Activated naive CD4-positive, alpha-beta T cell treated with anti-CD3 and anti-CD28 coated beads for 36 hours (primary cell): ENCODE measurements at places on chromosomes 5 and 9. TPM values are rescaled to one million over a fixed set of nuclear protein-coding genes. Genes with fewer than 3 reads are reported as not detected.

The HAND1 gene
- total RNA-seq: not detected

- peak; percentile 77 for DNase-seq
- H3K27ac ChIP-seq: peak overlapping the region; percentile 92
- peak overlapping the region; percentile 81 for H3K4me3 ChIP-seq
- H3K27me3 ChIP-seq: no peaks in the 10 kb centered on the region
Observed at GRCh38 chr9:98117984-98118639, 910 bp downstream of the TRIM14 start.

- no peaks in the 10 kb centered on the region for H3K36me3 ChIP-seq
- no peaks in the 10 kb centered on the region for H3K27me3 ChIP-seq
- no peak overlapping the region for H3K4me3 ChIP-seq
- H3K27ac ChIP-seq: no peak overlapping the region
Observed at GRCh38 chr5:42810834-42811590, 680 bp downstream of the SELENOP start.

- H3K4me3 ChIP-seq: peak overlapping the region; percentile 66
- no peak overlapping the region for H3K27ac ChIP-seq
- H3K4me1 ChIP-seq: peaks cover 9% of the 10 kb centered on the region
- peaks cover 18% of the 10 kb centered on the region for H3K27me3 ChIP-seq
- DNase-seq: no peak
Observed at GRCh38 chr9:93182572-93182971, 1.4 kb upstream of the WNK2 start.

The ZBED3 gene
- total RNA-seq: 1.9 TPM

DNA sequence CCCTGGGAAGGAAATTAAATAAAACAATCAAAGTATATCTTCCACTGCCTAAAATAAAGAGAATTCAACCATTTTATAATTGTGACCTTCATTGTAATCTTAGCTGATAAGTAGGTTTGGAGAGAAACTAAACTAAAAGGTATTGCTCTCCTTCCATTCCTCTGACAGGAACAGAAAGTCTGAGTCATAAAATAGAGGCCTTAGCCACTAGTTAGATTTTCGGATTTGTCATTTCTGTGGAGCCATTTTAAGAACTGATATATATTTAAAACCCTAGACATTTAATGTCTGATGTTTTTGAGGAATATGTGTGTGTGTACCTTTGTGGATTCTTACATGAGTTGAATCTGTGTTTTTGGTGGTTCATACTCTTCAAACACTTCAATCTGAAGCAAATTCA is 11.8 kb upstream of the TMC1 start:
- H3K4me3 ChIP-seq: no peak overlapping the region
- H3K4me1 ChIP-seq: peaks cover 16% of the 10 kb centered on the region
- peak overlapping the region; percentile 79 for H3K27ac ChIP-seq

- H3K27me3 ChIP-seq: no peaks in the 10 kb centered on the region
- H3K36me3 ChIP-seq: no peaks in the 10 kb centered on the region
- no peak overlapping the region for H3K27ac ChIP-seq
- no peaks in the 10 kb centered on the region for H3K4me1 ChIP-seq
- DNase-seq: peak; percentile 45
Observed at GRCh38 chr9:112112941-112113681, 62.0 kb downstream of the SUSD1 start.

The SLCO4C1 gene
- not detected for total RNA-seq

DNA sequence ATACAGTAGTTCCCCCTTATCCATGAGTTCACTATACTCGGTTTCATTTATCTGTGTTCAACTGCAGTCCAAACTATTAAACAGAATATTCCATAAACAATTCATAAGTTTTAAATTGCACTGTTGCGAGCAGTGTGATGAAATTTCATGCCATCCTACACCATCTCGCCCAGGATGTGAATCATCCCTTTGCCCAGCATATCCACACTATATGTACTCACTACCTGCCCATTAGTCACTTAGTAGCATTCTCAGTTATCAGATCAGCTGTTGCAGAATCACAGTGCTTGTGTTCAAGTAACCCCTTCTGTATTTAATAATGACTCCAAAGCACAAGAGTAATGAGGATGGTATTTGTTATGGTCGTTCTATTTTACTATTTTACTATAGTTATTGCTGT is 51.5 kb downstream of the SHOC1 start:
- DNase-seq: peak; percentile 66
- peak overlapping the region; percentile 47 for H3K27ac ChIP-seq
- no peak overlapping the region for H3K4me3 ChIP-seq

The DAPK1 gene
- total RNA-seq: 0.20 TPM

DNA sequence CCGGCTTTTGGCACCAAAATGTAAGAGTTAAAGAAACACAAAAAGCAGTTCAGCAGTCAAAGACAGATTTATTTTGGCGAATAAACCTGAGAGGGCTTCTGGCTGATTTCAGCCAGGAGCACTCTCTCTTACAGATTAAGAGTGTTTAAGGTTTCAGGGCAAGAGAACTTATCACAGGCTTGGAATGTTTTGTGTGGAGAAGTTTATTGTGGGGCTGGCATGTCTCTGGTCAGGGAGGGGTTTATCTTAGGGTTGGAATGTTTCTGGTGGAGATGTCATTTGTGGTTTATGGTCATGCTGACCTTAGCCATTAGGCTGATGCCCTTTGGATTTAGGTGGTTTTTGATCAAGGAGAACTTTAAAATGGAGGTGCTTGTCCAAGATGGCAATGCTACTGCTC is 622.3 kb upstream of the PTPRD start:
- DNase-seq: no peak
- no peaks in the 10 kb centered on the region for H3K36me3 ChIP-seq
- H3K4me1 ChIP-seq: no peaks in the 10 kb centered on the region
- no peaks in the 10 kb centered on the region for H3K27me3 ChIP-seq
- no peak overlapping the region for H3K27ac ChIP-seq
- H3K4me3 ChIP-seq: no peak overlapping the region

DNA sequence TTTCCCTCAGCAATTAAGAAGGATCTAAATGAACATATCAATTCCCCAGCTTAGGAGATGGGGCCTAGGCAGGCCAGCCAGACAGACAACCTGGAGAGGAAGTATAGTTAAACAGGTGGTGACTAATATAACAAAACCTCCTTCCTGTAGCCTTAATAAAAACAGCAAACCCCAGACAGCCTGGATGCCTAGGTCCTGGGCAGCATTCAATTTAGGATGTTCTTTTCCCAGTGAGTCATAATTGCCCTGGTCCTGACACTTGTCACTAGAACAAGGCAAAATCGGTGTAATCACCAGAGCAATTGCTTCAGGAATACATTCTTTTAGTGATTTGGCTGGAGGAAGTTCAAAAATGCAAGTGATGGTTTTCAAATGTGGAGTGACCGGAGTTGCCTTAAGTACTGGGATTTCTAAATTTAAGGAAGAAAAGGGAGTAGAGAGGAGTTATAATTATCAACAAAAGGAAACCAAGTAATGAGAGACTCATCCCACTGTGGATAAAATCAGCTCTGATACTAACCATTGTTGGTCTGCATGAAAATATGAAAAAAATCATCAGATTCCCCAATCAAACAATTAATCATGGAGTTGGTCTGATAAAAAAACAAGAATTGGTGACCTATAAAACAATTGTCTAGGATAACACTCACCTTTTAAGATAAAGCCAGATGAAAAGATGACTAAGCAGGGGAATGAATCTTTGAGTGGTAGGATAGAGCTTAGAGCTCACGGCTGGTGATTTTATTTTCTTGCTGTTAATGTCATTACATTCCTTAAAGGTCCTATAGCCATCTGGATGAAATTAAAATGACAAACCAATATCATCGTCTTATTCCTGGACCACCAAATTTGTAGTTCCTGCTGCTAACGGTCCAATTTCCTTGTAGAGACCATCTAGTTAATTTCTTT is 39.0 kb upstream of the TARS1 start:
- H3K4me1 ChIP-seq: no peaks in the 10 kb centered on the region
- H3K36me3 ChIP-seq: no peaks in the 10 kb centered on the region
- H3K27me3 ChIP-seq: peaks cover 8% of the 10 kb centered on the region
- no peak overlapping the region for H3K27ac ChIP-seq
- no peak overlapping the region for H3K4me3 ChIP-seq
- DNase-seq: no peak

The STC2 gene
- 27.8 TPM for total RNA-seq

DNA sequence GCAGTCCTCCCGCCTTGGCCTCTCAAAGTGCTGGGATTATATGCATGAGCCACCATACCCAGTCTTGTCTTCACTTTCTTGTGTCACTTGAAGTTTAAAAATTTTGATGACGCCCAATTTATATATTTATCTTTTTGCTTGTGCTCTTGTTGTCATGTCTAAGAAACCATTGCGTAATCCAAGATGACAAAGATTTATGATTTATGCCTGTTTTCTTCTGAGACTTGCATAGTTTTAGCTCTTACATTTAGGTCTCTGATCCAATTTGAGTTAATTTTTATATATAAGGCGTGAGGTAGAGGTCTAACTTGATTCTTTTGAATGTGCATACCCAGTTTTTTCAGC is 18.6 kb downstream of the ANKHD1 start:
- H3K27ac ChIP-seq: no peak overlapping the region
- H3K4me1 ChIP-seq: peaks cover 53% of the 10 kb centered on the region
- DNase-seq: no peak
- H3K4me3 ChIP-seq: no peak overlapping the region
- no peaks in the 10 kb centered on the region for H3K27me3 ChIP-seq
- peaks cover 15% of the 10 kb centered on the region for H3K36me3 ChIP-seq
